Stimulated activated CD8-positive, alpha-beta memory T cell treated with anti-CD3 and anti-CD28 coated beads, Interleukin-7, amount 100 ng/mL, for 1 hour (primary cell): ENCODE measurements at places on chromosomes 6 and 20.

DNA sequence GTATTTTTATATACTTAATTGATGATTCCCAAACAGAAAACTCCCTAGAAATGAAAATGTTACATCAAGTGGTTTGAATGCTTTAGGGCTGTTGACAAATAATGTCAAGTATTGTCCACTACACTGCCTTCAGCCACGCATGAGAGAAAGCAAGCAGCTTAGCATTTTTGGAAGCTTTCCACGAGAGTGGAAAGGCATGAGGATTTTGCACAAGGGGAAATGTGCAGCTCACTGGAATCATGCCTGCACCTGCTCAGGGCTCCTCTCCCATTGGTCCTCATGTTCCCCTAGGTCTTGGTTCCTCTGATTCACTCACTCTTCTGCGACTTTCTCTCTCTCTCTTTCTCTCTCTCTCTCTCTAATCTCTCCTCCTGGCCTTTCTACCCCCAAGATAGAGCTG, 439.5 kb upstream of the CDH4 start:
- DNase-seq, result no peak

DNA sequence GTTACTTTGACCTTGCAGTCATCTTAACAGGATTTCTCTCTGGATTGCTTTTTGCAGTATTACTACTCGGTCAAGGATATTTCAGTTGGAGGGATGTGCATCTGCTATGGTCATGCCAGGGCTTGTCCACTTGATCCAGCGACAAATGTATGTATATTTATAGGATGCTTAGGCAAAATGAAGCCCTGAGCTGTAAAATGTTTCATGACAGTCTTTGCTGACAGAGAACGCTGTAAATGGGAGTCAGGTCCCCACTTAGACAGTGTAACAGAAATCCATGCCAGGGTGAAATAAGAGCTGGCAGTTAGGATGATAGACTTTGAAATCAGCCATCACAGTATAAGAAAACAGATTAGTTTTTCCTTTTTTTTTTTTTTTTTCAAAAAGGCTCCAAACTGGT, 264.0 kb downstream of the LAMA2 start:
- no peak for DNase-seq

DNA sequence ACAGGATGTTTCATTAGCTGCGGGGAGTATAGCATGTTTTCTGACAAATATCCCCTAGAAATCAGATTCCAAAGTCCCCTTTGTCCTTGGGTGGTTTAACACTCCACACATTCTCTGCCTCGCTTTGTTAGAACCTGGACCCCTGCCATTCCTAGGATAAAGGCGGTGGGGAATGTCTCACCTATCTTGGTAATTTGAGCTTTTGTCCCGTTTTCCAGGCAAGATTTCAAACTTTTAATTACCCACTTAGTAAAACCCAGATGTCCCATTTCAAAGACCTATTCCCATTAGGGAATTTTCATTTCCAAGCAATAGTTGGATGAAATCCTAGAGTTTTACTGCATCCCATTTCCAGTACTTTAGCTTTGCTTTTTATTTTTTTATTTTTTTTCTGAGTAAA, 501.0 kb upstream of the MAP3K7 start:
- no peak for DNase-seq

DNA sequence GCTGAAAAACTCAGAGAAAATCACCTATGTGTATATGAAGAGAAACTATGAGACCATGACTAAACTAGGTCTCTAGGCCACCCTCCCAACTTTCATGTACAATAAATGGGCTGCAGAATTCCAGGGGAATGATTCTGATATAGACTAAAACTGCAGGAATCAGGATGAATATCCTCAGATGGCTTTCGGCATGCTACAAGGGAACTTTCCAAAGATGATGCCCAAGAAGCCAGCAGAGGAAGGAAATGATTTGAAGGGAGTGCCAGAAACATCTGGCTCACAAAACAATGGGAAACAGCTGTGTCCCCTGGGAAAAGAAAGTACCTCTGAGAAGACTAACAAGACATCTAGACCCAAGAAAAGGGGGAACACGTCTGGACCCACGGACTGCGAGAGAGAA, 41.1 kb downstream of the PLN start:
- DNase-seq, result no peak

- DNase-seq, result no peak
Measured at GRCh38 chr20:34710568-34710839, 6.4 kb downstream of the TP53INP2 start.

GRCh38 chr6:109236115-109237076, 141.1 kb downstream of the CEP57L1 start:
- DNase-seq, result no peak

GRCh38 chr20:61850926-61851900, 214.5 kb downstream of the TAF4 start:
- DNase-seq, result no peak

- DNase-seq, result no peak
Measured at GRCh38 chr20:51023617-51024155, 779 bp upstream of the KCNG1 start.

GRCh38 chr6:105794239-105794638, 291.9 kb upstream of the PRDM1 start:
- DNase-seq, result no peak
